Ureter (tissue), 1 donor: ENCODE measurements at places on chromosomes 2 and 18.
A peak's percentile ranks its signal among the peaks of the same experiment; 100 is the strongest.

DNA sequence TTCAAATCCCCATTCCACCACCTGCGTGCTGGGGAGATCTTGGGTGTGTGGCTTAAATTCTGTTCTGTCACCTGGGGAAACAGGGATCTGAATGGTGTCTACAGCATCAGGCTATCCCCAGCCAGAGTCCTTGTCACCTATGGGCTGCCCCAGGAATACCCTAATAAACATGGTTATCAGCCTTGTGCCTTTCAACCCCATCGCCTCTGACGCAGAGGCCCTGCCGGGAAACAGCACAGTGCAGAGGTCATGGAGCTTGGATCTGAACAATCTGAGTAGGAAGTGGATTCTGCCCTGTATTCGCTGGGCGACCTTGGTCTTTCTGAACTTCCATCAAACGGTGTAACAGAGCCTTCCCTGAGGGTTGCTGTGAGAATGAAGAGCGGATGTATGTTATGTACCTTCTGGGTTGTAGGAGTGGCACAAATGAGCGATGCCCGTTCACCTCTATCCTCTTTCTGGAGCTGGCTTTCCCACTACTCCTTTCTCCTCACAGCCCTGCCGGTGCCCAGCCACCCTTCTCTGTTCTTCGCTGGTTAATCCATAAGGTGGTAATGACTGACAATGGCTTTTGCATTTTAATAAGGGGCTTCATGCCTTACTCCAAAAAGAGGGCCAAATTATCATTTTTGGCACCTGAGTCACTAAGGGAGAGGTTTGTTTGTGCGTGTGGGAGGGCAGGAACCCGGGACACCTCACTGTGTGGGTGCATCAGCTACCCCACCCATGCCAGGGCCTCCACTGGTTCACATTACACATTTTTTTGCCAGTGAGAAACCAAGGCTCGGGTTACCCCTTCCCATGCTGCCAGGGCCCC, 256.5 kb downstream of the MYCN start:
- no peak for DNase-seq

DNA sequence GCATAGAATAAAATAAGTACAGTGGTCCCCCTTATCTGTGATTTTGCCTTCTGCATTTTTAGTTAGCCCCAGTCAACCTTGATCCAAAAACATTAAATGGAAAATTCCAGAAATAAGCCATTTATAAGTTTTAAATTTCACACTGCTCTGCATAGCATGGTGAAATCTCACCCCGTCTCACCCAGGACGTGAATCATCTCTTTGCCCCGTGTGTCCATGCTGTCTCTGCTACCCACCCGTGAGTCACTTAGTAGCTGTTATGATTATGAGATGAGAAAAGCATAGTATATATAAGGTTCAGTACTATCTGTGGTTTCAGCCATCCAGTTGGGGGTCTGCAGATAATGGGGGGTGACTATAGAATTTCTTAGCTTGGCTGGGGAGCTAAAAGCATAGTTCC, 67.3 kb downstream of the RHBDD1 start:
- DNase-seq: no peak

GRCh38 chr18:45481821-45482220, 133.5 kb upstream of the SLC14A2 start:
- no peak for DNase-seq

DNA sequence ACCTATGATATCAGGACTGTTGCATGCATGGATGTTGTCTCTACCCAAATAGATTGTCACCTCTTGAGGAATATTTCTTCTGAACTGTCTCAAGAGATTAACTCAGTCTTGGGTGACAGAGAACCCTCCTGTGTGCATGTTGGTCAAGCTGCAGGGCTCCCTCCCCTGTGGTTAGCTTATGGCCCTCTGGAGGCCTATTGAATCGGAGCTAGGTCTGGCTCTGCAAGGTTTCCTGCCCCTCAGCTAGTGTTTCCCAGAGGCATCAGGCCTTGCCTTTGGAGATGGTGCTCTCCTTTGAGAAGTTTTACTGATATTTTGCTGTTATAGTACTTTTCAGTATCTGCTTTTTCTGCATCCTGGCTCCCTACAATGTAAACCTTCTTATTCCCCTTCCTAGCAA, 769.2 kb upstream of the FAM98A start:
- DNase-seq: no peak

DNA sequence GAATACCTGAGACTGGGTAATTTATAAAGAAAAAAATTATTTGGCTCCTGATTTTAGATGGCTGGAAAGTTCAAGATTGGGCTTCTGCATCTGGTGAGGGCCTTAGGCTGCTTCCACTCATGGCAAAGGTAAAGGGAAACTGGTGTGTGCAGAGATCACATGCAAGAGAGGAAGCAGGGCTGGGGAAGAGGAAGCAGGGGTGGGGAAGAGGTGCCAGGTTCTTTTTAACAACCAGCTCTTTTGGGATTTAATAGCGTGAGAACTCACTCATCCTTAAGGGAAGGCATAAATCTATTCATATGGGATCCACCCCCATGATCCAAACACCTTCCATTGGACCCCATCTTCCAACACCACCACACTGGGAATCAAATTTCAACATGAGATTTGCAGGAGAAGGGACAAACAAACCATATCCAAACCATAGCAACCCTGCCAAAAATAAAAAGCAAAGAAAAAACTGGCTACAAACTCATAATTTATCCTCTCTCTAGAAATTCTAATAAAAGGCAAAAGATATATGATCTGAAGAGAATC, 30.4 kb downstream of the PRKRA start:
- no peak for DNase-seq

GRCh38 chr2:30869988-30870387, 62.7 kb upstream of the CAPN13 start:
- DNase-seq: no peak

DNA sequence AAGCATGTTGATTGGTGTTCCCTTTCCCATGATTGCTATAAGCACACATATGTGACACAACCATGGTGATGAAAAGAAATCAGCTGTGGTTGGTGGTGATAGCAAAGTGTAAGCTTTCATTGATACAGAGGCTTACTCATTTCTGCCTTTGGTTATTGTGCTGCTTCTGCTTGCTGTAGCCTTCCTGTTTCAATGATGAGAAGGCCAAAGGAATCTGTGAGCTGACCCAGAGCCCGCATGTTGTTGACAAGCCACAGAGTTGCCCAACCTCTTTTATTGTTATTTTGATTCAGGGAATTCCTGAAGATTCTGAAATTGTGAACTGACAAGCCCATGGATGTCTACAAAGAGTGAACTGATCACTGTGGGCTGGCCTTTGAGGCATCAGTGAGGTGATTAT, 164.4 kb downstream of the TMEFF2 start:
- no peak for DNase-seq

DNA sequence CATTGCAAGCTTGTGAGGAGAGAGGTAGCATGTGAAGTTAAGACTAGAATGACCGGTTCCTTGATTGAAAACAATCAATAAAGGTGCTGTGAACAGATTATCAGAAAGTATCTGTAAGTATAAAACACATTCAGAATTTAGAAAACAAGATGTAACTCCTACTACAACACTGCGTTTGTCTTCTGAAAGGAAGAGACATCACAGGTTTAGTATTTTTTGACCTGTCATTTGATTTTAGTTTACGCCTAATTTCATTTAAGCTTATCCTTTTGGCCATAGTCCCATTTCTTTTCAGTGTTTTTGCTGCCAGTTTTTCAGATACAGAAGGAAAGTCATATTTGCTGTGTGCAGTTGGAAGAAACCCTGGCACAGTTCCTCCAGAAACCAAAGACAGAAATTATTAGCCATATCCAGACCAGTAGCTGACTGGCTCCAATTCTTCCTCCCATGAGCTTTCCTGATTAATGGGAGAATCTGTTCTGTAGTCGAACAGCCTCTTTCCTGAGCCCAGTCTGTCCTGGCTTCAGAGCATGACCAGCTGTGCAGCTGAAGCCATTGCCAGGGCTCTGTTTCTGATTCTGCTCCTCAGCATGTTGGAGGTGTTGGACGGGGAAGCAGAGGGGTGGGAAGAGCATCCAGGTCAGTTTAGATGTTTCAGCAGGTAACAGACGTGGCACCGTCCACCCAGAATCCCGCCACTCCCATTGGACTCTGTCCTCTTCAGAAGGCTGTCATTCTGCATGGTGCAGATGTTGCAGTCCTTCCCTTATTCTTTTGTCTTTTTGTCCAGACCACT, 61.0 kb downstream of the CRIM1 start:
- no peak for DNase-seq

- DNase-seq: no peak
Observed at GRCh38 chr18:40937386-40937785, 1017.6 kb upstream of the PIK3C3 start.

DNA sequence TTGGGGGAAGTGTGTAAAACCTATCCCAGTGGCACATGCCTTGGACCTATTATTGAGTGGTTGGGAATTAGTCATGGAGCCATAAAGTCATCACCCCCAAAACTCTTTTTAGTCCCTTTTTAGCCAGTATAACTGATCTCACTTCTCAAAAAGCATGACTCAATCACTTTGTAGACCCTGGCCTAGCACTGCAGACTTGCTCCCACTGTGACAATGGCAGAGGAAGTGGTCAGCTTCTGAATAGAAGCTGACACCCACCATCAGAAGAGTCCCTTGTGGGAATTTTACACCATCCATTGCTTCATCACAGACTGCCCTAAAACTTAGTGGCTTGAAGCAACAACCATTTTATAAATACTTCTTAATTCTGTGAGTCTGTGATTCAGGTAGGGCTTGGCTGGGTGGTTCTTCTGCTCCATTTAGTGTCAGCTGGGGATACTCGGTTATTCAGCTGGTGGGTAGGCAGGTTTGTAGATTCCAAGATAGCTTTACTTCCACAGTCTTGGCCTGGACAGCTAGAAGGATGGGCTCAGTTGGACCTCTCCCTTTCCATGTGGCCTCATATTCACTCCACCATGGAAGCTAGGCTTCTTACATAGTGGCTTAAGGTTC, 10.8 kb upstream of the ITGA6 start:
- no peak for DNase-seq

- peak; percentile 72 for DNase-seq
Observed at GRCh38 chr2:64311948-64312621, 141.9 kb upstream of the LGALSL start.

GRCh38 chr2:153455861-153456260, 22.7 kb downstream of the RPRM start:
- no peak for DNase-seq

- DNase-seq: no peak
Observed at GRCh38 chr18:70398076-70398475, 109.2 kb downstream of the SOCS6 start.

DNA sequence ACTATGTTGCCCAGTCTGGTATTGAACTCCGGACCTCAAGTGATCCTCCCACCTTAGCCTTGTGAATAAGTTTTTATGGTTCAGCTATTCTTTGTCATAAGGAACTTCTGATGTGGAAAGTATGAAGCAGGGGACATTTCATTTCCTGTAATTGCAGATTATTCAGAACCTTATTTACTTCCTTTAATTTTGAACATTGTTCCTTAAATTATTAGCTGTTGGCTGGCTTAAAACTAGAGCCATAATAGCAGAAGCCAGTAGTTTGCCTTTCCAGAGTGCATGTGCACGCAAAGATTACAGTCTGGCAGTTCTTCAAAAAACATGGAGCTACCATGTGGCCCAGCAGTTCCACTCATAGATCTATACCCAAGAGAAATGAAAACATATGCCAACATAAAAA, 53.1 kb downstream of the PMS1 start:
- no peak for DNase-seq

- no peak for DNase-seq
Observed at GRCh38 chr2:27308359-27308881, at the start of gene UCN. Gene UCN, minus strand, starts transcription at chr2:27308445. Its CDS starts 550 bp downstream, at chr2:27307895.

- no peak for DNase-seq
Observed at GRCh38 chr2:68412127-68412819, 47.2 kb downstream of the PLEK start.

DNA sequence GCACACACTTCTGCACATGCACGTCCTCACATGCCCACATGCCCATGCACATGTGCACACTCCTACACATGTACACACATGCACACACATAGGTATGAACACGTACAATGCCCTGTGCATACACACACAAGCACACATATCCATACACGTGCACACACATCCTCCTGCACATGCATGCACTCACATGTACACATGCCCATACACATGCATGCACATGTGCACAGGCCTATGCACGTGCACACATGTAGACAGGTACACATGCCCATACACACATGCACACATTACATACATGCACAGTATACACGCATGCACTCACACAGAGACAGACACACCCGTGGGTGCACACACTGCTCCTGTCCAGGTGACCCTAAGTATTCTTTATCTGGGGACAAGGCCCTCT, 34.3 kb downstream of the GPC1 start:
- DNase-seq: no peak

DNA sequence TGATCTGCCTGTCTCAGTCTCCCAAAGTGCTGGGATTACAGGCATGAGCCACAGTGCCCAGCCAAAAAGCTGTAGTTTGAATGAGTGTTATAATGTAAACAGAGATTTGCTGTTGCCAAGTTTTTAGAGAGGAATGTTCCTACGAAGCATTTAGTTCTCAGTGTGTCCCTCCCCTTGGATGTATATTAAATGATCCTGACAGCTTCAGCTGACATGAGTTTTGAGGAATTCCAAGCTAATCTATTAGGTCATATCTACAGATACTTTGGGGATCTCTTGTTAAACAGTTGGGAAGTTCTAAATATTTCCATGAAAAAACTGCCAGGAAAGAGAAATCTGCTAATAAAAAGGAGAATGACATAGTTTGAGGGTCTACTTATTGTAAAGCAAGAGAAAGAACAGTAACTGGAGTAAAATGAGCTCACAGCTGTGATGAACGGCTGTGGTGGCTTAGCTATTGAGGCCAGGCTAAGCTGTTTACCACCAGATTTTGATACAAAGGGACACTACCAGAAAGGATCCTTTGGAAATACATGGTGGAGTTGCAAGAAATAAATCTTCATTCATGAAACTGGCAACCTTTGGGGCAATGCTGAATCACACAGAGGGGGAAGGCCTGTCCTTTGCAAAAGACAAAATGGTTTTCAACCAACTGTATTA, 2.6 kb upstream of the STON1 start:
- no peak for DNase-seq

DNA sequence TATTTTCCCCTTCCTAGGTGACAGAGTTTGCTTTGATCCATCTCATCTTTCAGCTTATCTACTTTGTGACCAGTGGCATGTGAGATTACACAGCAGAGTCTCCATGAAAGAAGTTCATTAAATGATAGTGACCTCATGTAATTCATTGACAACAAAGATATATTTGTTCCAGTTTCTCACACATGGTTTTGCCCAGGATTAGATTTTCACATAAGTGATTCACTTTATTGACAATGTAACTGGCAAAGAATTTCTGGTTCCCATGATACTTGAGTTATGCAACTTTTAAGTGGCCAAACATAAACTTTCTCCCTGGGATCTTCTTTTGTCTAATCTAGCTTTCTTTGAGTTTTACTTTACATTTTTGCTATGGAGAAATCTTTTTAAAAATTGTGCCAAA, 50.0 kb downstream of the MC4R start:
- no peak for DNase-seq

GRCh38 chr2:69703189-69703588, 38.7 kb upstream of the ANXA4 start:
- DNase-seq: no peak

GRCh38 chr2:68436270-68436669, 30.8 kb downstream of the FBXO48 start:
- no peak for DNase-seq
